ENCODE measurements at places on chromosomes 6 and 20.

GRCh38 chr6:31713991-31714684 lies 1.0 kb upstream of the LY6G6D start:
- no peak for DNase-seq

GRCh38 chr6:135182071-135183001 lies 1.2 kb downstream of the MYB start:
- DNase-seq, result no peak

- DNase-seq, result peak; percentile 56
Observed at GRCh38 chr20:47795214-47795907, 10.1 kb upstream of the SULF2 start.

GRCh38 chr20:5686384-5687105 lies 63.7 kb upstream of the SHLD1 start:
- no peak for DNase-seq

DNA sequence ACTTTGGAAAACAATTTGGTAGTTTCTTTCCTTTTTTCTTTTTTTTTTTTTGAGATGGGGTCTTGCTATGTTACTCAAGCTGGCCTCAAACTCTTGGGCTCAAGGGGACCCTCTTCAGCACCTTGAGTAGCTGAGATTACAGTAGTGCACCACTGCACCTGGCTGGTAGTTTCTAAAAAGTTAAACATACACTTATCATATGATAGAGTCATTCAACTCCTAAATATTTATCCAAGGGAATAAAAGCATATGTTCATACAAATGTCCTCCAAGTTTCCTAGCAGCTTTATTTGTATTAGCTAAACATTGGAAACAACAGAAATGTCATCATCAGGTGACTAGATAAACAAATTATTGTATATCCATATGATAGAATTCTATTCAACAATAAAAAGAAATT lies 213.9 kb downstream of the LRFN2 start:
- no peak for DNase-seq

DNA sequence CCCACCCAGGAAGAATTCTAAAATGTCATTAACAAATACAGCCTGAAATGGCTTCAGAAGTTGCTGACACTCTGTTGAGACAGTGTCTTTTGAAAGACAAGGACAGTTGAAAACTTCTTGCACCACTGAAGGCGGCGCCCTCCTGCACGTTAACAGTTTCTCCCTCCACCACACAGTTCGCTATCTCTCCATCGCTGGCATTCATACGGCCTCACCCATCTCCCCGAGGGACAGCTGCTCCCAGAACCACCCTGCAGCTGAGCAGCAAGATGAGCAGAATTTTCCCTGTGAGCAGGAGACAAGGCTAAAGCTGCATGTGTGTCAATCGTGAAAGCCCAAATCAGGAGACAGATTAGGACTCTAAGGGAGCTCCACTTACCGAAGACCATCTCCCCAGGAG lies 113.3 kb downstream of the LY86 start:
- DNase-seq, result no peak

- DNase-seq, result no peak
Observed at GRCh38 chr6:82113231-82113630, 134.3 kb downstream of the IBTK start.

DNA sequence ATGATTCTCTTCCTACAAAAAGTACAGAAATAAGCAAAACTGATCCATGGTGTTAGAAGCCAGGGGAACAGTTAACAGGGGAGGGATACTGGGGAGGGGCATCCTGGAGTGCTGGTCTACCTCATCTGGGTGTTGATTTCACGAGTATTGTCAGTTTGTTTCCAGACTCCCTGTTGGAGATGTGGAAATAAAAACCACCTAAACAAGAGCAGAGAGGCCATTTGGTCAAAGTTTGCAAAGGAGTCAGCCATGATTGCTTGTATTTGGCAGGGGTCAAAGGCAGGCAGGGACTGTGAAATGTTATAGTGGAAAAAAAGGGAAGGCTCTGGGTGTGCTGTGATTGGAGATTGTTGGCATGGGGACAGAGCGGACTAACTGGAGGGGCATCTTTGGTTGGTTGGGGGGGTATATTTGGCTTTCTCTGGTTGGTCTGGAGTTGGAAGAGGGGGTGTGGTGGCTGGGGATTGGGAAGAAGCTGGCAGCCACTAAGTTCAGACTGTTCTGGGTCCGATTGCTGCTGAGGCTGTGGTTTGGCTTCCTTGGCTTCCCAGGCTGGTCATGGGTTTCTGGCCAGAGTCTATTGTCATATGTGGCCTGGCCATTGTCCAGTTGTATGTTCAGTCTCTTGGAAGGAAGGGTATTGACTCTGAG lies 14.9 kb upstream of the PANK2 start:
- no peak for DNase-seq

DNA sequence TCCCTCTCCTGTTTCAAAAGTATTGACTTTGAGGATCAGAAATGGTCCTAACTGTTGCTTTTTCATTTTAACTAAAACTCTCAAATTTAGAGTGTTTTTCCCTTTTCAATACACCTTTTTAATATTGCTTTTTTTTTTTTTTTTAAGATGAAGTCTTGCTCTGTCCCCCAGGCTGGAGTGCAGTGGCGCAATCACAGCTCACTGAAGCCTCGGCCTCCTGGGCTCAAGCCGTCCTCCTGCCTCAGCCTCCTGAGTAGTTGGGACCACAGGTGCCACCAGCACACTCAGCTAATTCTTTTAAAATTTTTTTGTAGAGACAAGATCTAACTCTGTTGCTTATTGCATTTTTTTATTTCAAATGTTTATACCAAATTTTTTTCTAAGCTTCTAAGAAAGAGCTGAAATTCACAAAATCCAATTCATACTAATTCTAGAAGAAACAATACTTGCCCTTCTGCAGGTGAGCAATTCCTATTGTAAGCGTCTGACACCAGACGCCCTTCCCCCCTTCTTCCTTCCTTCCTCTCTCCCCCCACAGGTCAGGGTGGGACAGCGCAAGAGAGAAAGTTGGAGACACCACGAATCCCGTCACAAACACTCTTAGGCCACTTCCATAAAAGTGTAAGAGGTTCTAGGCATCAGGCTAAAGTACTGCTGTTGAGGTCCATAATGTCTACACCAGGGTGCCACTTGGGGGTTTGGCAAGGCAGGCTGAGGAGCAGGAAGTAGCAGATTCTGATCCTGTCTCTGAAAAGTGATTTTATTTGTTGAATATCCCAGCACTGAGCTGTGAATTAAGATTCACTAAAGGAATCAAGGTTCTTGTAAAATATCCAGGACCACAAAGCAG lies 12.8 kb downstream of the DLL1 start:
- DNase-seq, result no peak

GRCh38 chr20:23666189-23666588 lies 22.6 kb downstream of the CST4 start:
- no peak for DNase-seq

DNA sequence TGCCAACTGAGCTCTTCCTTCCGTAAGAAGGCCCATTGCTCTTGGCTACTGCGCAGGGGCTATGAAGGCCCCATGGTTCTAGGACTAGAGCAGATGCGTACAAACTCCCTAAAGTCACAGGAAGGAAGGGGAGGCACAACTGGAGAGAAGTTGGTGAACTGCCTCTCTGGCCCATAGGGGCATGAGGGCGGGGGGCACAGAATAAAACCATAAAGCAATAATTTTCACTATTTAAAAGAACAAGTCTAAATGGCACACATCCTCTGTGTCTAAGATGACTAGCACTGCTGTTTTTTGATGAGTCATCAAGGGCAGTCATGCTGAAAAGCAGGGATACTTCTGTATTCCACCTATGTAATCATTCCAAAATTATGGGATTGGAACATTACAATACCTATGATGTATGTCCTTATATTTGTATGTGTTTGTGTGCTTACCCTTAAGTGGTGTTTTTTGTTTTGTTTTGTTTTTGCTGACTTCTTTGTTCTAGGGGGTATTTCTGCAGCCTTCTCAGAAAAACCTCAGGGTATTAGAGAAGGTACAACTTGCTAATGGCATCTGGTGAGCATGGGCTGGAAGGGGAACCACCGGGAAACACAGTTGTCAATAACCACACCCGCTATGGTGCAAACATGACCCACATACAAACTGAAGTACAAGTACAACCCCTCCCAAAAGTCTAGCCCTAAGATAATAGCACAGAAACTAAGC lies 36.9 kb downstream of the B4GALT5 start:
- no peak for DNase-seq

DNA sequence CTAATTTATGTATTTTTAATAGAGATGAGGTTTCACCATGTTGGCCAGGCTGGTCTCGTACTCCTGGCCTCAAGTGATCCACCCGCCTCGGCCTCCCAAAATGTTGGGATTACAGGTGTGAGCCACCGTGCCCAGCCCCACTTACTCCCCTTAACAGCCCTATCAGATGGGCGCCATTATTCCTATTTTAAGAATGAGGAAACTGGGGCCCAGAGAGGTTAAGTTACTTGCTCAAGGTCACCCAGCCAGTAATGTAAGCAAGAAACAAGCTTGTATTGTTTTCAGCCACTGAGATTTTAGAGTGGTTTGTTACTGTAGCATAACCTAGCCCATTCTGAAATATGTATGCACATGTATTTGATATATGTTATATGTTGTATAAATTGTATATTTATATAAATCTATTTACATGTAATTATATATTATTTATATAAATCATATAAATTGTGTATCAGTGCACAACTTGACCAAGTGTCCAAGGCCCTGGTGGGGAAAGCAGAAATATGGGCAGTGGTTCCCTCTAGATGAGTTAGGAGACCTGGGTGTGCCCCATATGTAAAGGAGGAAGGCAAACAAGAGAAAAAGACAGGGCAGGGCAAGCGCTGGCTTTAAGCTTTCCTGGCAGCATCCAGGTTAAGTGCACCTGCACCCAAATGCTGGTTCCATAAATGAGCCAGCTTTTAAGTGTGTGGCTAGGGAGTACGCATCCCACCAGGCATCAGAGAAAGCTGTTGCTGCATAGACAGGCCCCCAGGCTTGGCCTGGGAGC lies 1.2 kb upstream of the GUCA1A start:
- DNase-seq, result no peak

GRCh38 chr20:41175201-41175651 lies 37.9 kb downstream of the PLCG1 start:
- no peak for DNase-seq

DNA sequence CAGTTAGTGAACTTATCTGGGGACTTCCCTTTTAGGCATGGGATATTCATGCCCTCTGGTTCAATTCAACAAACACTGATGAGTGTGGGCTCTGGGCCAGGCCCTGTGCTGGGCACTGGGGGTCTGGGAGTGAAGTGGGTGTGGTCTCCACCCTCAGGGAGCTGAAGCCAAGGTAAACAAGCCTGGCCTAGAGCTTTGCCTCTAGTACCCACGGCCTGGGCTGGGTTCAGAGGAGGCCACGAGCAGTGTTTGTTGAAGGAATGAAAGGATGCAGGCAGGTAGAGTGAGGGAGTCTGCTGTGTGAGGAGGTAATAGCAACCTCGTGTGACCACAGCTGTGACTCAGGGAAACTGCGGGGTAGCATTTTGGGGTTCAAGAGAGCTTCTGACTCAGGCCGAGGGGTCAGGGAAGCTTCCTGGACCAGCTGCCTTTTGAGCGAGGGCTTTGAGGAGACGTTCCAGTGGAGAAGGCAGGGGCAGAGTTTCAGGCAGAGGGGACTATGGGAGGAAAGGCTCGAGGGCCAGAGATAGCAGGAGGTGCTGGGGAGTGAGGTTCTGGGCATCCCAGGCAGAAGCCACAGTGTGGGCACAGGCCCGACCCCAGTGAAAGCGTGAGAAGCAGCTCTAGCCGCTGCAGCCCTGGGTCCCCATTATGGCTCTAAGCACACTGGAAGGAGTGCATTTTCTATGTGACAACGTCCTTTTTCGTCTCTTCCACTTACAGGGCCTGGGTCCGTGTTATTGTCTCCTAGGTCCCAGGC lies 5.6 kb downstream of the MYLK2 start:
- no peak for DNase-seq

DNA sequence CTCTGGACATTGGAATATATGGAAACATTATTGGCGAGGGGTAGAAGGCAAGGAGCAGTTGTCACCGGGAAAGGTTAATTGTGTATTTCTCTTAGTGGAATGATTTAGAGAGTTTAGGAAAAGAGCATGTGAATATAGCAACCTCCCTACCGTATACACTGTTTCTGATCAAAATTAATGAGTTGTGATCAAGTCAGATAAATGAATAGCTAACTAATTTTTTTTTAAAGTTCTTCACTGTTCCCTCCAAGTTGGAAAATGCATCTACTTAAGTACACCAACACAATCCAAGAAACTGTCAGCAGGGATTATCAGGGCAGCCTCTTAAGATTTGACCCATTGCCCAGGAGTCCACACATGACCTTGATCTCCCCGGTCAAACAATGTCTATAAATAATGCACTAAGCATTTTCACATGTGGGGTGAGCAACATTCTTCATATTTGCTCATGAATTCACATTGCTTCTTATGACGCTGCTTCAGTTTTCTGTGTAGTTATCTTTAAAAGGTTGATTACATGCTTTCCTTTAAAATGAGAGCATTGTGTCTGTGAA lies 680.8 kb upstream of the NRSN1 start:
- no peak for DNase-seq

DNA sequence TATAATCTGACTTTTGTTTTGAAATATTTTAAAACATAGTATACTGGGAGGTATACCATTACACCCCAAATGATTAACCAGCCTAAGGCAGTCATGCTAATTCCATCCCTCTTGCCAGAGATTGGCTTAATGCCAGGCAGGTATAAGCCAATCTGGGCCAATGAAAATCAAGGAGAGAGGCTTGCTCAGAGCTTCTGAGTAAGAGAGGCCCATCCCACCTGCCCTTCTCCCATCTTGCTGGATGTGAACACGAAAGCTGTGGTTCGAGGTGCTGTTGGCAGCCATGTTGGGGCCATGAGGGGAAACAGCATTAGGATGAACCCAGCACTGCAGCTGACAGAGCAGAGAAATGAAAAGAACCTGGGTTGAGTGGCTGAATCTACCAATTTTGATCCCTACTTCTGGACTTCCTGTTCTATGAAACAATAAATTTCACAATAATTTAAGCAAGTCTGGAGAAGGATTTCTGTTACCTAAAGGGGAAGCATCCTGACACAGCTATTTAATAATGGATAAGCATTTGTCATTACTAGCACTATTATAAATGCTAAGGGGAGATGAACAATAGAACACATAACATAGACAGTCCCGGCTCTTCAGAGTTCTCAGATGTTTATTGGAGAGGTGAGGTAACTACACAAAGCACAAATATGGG lies 152.3 kb downstream of the CDC5L start:
- no peak for DNase-seq

DNA sequence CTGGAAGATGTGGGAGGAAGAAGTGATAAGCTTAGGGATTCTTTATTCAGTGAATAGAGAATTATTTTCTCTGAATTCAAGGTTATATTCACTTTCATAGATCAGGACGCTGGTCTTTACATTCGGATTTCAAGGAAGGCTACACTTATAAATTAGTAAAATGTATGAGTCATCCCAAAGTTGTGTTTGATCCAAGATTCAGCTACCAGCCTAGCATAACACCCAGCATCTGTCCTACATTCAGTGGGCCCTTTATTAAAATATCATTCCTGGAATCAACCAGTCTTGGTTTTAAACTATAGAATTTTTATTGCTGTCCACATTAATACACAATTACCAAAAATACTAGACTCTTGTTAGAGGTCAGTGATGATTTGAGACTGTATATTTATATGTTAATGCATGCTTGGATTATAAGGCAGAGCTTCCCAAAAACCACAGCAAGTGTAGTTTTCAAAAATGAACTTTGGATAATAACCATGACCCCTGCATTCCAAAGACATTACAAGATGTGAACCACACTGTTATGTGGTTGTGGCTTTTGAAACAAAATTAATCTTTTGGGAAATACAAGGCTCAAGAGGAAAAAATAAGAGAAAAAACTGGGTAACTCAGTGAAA lies 210.7 kb upstream of the CNR1 start:
- no peak for DNase-seq
